ENCODE measurements at places on chromosomes 2 and 18.

DNA sequence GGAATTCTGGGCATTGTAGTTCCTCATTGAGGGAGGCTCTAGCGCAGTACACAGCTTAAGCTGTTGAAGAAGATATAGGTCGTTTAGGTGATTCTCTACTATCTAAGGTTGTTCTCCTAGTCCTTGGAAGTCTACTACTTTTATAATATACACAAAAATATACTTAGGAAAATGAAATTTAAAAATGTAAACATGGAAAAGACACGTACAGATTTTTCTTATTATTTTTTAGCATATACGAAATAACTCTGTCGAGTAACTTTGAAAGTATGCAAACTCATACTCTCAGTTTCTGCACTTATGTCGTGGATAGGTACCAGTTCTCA is 272 bp upstream of the FASTKD1 start:
- no peak for DNase-seq

DNA sequence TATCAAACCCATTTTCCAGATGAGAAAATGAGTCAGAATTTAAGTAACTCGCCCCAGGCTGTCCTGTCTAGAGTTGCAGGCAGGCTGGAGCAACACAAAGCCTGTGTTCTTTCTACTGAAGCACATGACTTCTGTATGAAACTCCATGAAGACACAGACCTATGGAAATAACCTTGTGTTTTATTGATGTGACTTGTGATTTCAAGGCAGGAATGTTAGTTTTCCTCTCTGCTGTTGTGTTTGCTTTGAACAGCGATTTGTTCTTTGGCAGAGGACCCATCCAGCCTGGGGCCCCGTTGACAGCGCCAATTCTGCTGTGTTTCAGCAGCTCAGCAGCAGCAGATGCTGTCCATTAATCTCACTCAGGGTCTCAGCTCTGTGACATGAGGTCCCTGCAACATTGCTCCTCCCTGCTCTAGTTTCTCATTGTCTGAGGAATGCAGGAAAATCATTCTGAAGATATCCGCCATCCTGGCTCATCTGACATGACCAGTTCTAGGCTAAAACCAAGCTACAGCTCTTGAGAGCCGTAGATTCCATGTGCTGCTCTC is 344.3 kb upstream of the RAB12 start:
- no peak for DNase-seq

- no peak for DNase-seq
Measured at GRCh38 chr18:26097563-26097962, 7.2 kb upstream of the SS18 start.

GRCh38 chr2:234191819-234192407 is 141.4 kb downstream of the SPP2 start:
- DNase-seq = no peak

- DNase-seq = no peak
Measured at GRCh38 chr2:133484106-133484505, 84.2 kb downstream of the NCKAP5 start.

- DNase-seq = no peak
Measured at GRCh38 chr18:31661965-31662364, 22.4 kb downstream of the B4GALT6 start.

GRCh38 chr2:424306-425171 is 136.6 kb upstream of the ALKAL2 start:
- DNase-seq = no peak

GRCh38 chr2:191441496-191442214 is 196.5 kb downstream of the MYO1B start:
- no peak for DNase-seq

DNA sequence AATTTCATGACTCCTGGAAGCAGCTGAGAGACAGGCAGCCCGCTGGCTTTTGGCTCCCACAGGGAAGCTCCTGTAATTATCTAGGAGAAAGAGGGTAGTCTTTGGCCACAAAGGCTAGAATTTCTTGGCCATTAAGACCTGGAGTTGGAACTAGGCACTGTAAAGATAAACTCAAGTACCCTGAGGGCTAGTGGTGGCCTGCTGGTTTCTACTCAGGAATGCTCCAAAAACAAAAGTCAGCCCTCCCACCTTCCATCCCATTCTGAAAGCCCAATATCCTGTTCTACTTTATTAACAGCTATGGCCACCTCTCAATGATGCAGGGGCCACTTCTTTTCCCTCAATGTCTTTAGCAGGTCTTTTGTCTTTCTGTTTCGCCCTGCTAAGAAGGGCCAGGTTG is 34.0 kb upstream of the CYP26B1 start:
- DNase-seq = no peak

DNA sequence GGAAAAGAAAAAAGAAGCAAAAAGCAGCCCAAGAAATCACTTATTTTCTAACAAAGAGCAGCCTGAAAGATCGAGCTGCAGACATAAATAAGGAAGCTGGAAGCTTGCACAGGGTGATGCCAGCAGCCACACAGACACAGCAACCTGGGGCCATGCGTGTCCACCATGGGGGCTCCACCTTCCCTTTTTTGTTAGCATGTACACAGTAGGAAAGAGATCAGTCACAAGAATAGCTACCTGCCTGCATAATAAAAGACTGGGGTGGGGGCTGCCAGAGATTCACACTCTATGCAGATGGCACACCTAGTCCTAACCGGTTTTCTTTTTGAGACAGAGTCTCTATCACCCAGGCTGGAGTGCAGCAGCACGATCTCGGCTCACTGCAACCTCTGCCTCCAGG is 2.9 kb upstream of the CNOT11 start:
- DNase-seq = no peak

- no peak for DNase-seq
Measured at GRCh38 chr2:201701646-201702045, 3.2 kb upstream of the MPP4 start.

DNA sequence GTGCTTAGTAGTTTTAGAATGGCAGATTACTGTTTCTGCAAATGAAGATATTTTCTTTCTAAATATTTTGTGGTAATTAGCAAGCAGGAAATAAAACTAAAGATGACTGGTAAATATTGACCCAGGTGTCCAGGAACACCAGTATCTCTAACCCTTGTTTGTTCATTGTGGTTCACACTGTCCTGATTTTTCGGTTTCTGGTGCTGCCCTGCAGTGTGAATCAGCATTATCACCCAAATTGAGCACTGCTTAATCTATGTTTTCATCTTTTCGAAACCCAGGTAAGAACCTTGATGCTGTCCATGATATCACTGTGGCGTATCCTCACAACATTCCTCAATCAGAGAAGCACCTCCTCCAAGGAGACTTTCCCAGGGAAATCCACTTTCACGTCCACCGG is 167.4 kb downstream of the CAPN13 start:
- no peak for DNase-seq

DNA sequence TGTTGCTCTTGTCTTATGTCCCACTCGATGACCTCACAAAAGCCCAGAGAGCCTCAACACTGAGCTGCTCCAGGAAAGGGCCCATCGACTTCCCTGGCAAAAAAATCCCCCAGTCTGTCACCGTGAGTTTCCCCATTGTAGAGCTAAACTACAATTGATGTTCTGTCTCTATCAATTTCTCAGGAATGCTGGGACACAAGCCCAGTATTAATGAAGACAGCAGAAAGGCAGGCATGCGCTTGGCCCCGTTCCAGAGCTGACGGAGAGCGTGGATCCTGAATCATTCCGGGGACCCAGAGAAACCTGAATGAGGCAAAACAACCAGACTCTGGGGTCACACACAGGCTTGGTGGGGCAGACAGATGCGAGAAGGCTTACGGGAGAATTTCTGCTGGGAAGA is 146.9 kb downstream of the TTC32 start:
- no peak for DNase-seq

DNA sequence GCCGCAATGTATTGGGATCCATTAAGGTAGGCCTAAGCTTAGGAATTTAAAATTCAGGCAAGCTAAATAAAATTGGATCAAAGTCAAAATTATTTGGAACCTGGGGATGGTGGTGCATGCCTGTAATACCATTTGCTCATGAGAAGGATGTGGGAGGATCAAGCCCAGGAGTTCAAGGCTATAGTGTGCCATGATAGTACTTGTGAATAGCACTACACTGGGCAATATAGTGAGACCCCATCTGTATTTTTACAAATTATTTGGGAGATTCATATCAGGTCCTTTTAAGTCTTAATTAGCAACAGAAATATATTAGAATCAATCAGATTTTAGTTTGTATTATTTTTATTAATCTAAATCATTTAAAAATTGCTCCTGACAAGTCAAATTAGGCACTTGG is 39.8 kb upstream of the TLK1 start:
- no peak for DNase-seq

- DNase-seq = no peak
Measured at GRCh38 chr2:48144777-48145176, 238.5 kb upstream of the FBXO11 start.

DNA sequence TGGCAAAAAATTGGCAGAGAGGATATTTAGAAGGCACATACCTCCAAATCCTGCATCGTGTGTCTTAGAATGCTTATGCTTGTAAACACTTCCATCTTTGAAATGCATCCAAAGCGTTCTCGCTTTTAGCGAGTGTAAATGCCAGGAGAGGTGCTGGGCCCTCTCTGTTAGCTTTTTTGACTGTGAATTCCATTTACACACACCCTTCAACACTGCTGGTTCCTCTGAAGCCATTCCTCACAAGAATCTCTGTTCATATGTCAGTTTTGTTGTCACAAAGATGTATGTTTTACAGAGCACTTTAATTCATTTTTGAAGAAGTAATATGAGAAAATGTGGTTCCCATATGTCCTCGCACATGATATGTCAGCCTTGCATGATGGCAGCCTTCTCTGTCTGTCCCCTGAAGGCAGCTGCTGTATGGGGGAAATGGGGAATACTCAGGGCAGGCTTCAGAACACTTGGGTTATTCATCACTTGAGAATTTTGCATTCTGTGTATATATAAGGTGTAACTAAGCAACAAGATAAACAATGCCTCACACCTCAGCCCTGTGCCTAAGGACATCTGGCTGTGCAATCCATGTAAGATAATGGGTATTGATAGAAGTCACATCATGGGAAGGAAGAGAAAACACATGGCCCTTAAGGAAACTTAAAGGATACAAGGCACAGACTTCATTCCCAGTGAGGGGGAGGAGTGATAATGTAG is 52.3 kb downstream of the RAB27B start:
- DNase-seq = no peak

DNA sequence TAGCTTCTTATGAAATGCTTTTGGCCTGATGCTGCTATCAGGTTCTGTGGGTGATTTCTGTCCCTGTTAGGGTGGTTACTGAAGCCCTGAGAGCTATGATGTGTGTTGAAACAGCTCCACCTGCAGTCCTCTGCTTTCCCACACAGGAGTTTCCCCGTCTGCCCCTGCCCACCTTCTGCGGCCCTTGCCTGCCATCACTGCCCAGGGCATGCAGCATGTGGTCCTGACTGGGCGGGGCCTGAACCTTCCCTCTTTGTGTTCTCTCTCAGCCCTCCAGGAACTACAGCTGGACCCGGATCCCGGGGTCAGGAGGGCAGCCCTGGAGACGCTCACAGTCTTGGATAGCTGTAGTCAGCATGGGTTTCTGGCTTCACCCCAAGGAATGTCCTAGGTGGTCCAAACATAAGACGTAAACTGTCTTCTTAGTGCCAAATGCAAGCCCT is 21.4 kb downstream of the HJURP start:
- no peak for DNase-seq

DNA sequence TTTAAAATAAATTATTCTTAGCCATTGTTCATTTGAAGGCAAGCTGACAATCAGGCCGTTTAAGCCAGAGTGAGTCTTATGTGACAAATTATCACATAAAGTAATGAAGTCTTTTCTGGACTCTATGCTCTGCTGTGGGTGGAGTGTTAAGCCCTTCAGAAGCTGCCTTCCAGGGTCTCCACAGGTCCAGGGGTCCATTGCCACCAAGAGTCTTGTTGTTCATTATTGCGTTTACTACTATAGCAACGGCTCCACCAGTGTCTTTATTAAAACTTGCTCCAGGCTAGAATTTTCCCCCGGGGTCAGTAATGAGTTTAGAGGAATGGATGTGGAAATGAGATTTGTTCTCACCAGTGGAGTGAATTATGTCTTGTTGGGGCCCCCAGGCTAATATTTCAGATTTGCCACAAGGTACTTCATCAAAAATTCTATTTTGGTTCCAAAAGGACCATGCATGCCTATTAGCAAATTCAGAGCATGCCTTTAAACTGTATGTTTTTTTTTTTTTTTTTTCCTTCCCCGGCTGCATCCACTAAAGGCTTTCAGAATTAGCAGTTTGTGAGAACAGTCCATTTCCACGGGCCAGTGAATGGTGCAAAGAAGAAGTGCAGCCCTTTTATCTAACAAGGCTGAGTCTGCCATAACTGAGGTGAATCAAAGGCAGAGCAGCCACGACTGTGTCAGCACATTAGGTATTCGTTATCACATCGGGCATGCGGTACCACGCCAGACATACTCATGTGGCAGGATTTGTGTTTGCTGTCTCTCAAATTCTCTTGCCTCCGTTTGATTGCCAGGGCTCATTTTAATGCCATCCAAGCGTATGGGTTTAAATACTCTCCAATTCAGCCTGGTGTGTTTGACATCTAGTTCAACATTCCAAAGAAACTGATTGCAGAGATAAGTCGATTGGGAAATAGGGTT is 26.2 kb upstream of the LRRTM1 start:
- no peak for DNase-seq

DNA sequence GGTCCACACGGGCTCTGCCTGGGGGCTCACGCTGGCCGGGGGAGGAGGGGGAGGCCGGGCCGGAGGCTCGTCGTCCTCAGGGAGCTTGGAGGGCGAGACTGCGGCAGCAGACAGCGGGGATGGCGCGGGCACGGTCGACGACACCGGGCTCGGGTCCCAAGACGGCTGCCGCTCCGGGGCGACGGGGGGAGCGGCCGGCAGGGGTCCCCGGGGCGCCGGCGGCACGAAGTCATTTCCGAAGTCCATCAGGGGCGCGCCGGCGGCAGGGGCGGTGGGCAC is 491 bp downstream of the RTN4 start:
- DNase-seq = no peak

GRCh38 chr2:40448476-40449079 is 3.3 kb downstream of the SLC8A1 start:
- no peak for DNase-seq

DNA sequence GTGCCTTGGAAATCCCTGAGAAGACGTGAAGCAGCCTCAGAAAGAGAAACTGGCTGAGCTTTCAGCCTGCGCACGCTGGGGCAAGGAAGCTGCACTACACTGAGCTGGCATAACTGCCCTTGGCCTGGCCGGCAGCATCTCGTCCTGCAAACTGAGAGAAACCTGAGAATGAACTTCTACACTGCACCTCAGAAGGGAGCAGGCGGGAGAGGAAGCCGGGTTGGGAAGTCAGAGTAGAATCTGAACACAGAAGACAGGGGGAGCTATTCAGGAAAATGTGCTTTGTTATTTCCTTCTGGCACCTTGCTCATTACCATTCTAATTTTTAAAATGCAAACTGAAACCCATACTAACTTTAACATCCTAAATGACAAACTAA is 70.9 kb downstream of the ZEB2 start:
- no peak for DNase-seq

GRCh38 chr18:43596105-43596712 is 318.9 kb upstream of the SYT4 start:
- no peak for DNase-seq

DNA sequence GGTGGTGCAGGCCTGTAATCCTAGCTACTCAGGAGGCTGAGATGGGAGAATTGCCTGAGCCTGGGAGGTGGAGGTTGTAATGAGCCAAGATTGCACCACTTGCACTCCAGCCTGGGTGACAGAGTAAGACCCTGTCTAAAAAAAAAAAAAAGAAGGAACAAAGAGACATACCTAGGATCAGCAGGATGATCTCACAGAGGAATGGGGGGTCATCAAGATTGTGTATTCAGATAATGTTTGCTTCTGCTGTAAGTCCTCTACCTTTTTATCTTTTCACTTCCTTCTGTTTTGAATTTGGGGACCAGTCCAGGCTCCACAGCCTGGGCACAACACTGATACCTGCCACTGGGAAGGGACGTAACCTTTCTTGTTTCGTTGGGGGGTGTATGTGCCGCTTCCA is 53.2 kb downstream of the MAP4K4 start:
- no peak for DNase-seq

Measured in stimulated activated CD8-positive, alpha-beta memory T cell treated with anti-CD3 and anti-CD28 coated beads, Interleukin-4, amount 100 ng/mL, for 1 hour (primary cell).